CD14-positive monocyte (primary cell): ENCODE measurements at places on chromosomes 16 and 17.

GRCh38 chr16:85543536-85543935, 69.6 kb upstream of the GSE1 start:
- no peak overlapping the region for H3K27ac ChIP-seq
- no peaks in the 10 kb centered on the region for H3K36me3 ChIP-seq

DNA sequence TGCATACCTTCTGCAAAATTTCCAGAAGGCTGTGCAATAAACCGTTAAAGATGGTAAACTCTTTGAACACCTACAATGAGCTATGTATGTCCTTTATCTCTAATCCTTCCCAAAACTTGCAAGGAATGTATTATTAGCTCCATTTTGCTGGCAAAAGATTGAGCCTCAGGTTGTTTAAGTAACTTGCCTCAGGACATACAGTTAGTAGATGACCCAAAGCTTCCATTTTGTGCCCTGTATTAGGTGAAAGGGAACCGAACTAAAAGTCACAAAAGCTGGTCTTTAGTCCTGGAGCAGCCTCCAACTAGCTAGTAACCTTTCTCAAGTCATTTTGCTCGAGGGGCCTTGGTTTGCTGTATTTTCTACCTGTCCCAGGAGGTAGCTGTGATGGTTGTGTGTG, 4.3 kb downstream of the ADGRG3 start:
- H3K36me3 ChIP-seq: no peaks in the 10 kb centered on the region
- no peak for DNase-seq
- no peak overlapping the region for H3K27ac ChIP-seq
- H3K4me3 ChIP-seq: no peak overlapping the region
- peaks cover 57% of the 10 kb centered on the region for H3K4me1 ChIP-seq

DNA sequence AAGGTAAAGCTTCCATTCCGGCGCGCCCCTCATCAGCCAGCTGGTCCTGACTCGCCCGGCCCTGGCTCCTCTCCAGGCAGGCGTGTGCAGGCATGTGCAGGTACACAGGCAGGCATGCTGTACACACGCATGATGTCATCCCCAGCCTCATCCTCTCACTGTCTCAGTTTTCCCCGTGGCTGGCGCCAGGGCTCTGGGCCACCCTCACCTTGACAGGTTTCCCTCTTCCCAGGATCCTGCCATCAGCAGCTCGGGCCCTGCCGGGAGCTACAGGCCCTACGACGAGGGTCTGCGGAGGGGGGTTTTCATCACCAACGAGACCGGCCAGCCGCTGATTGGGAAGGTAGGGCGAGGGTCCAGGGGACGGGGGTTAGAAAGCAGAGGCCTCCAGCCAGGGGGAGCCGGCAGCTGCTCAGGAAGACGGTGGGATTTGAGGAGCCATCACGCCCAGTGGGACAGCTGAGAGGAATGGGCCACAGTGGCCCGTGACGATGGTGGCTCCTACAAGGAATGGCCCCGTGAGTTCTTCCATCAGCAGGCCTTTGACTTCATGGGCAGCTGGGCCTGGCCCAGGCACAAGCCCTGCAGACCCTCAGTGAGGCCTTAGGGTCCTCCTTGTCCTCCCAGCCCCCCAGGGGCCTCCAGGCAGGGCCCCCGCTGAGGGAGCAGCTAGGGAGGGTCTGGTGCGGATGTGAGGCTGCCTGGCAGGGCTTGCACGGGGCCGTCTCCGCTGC, 8.5 kb downstream of the GAA start:
- H3K4me3 ChIP-seq: no peak overlapping the region
- no peaks in the 10 kb centered on the region for H3K4me1 ChIP-seq
- H3K27me3 ChIP-seq: no peaks in the 10 kb centered on the region
- no peak overlapping the region for H3K27ac ChIP-seq

DNA sequence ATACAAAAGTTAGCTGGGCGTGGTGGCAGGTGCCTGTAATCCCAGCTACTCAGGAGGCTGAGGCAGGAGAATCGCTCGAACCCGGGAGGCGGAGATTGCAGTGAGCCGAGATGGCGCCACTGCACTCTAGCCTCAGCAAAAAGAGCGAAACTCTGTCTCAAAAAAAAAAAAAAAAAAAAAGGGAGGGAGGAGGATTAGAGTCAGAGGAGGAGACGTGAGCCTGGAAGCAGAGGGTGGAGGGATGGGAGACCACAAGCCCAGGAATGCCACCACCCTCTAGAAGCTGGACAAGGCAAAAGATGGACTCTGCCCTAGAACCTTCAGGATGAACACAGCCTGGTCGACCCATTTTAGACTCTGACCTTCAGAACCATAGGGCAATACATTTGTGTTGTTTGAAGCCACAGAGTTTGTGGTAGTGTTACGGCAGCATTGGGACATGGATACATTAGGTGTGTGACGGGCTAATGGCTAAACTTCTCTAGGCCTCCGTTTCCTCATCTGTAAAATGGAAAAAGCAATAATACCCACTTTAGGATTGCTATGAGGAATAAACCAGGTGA, 2.1 kb upstream of the SMIM22 start:
- H3K27ac ChIP-seq: no peak overlapping the region
- H3K4me1 ChIP-seq: no peaks in the 10 kb centered on the region
- H3K4me3 ChIP-seq: no peak overlapping the region
- H3K27me3 ChIP-seq: no peaks in the 10 kb centered on the region

GRCh38 chr16:58563775-58564174, 48.5 kb downstream of the SETD6 start:
- no peaks in the 10 kb centered on the region for H3K27me3 ChIP-seq
- H3K4me3 ChIP-seq: no peak overlapping the region
- H3K4me1 ChIP-seq: no peaks in the 10 kb centered on the region
- peaks cover 67% of the 10 kb centered on the region for H3K36me3 ChIP-seq
- no peak overlapping the region for H3K27ac ChIP-seq

DNA sequence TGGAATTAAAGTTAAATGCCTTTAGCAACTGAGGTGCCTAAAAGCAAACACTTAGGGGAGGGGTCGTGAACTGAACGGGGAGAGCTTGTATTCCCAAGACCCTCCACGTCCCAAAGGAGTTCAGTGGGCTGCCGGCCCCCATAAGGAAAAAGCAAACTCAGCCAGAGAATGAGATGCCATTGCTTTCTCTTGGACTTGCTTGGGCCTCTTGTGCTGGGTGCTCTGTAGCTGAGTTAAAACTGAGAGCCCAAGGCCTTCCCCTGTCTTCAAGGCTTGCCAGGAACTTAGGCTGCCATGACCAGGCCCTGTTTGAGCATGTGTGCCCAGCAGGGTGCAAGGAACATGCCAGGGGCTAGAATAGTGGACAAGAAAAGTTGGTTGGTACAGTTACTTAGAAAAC, 199.8 kb downstream of the IRX3 start:
- no peaks in the 10 kb centered on the region for H3K36me3 ChIP-seq
- H3K4me1 ChIP-seq: no peaks in the 10 kb centered on the region
- H3K27me3 ChIP-seq: no peaks in the 10 kb centered on the region

DNA sequence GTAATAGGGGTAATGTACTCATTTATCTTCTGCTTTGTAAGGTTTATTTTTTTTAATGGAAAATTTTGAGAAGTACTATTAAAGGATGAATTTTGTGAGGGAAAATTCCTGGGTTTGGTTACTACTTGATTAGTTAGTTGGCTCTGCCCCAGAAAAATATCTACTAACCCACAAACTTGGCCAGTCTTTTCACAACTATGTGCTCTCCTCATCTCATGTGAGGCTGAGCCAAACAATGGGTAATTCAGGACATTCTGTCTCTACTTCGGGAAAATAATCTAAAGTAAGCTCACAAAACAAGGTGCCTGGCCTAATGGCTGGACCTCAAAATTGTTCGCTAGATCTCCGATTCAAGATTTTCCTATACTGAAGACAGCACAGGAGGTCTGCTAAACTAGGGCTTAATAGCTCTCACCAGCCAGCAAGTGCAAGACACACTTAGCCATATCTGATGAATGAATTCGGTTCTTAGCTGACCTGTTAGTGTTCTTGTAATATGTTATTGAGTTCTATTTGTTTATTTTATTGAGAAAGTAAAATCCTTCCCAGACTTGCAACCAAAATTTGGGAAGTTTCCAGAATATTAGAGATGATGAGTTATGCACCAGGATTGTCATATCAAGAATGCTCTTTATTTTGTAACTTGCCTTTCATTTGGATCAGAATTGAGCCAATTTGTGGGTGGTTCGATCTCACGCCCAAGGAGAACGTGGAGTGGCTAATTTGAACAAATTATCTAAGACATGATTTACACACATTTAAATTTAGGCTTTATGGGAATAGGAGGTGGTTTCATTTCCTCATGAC, 5.7 kb downstream of the KCNJ16 start:
- DNase-seq: no peak
- H3K4me1 ChIP-seq: no peaks in the 10 kb centered on the region
- no peak overlapping the region for H3K4me3 ChIP-seq
- no peak overlapping the region for H3K27ac ChIP-seq
- no peaks in the 10 kb centered on the region for H3K36me3 ChIP-seq

DNA sequence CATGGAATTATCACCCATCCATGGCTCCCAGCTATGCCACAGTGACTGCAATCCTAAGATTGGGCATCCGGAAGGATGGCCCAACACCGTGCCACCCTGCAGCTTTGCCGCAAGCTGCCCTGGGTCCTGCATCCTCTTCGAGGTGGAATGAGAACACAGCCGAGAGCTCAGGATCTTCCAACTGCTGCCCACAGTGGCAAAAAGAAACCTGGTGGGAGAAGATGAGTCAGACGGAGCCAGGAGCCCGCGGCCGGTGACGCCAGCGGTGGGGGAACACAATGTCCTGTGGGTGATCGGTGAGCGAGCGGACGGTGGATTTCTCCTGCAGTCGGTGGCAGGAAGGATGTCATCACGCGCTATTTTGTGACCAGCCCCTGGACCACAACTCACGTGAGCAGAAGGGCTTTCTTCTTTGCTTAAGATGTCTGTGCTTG, 20.1 kb downstream of the CD7 start:
- H3K4me1 ChIP-seq: peaks cover 41% of the 10 kb centered on the region
- peaks cover 14% of the 10 kb centered on the region for H3K27me3 ChIP-seq
- H3K4me3 ChIP-seq: peak overlapping the region; percentile 54

GRCh38 chr16:78628461-78629045, 529.1 kb downstream of the WWOX start:
- no peak for DNase-seq
- H3K4me3 ChIP-seq: no peak overlapping the region
- H3K27me3 ChIP-seq: no peaks in the 10 kb centered on the region
- no peaks in the 10 kb centered on the region for H3K36me3 ChIP-seq
- H3K27ac ChIP-seq: no peak overlapping the region
- no peaks in the 10 kb centered on the region for H3K4me1 ChIP-seq

- H3K4me3 ChIP-seq: no peak overlapping the region
- no peak overlapping the region for H3K27ac ChIP-seq
- H3K4me1 ChIP-seq: peaks cover 17% of the 10 kb centered on the region
- no peaks in the 10 kb centered on the region for H3K27me3 ChIP-seq
- DNase-seq: no peak
Measured at GRCh38 chr17:4477255-4477791, 21.4 kb upstream of the SPNS2 start.

DNA sequence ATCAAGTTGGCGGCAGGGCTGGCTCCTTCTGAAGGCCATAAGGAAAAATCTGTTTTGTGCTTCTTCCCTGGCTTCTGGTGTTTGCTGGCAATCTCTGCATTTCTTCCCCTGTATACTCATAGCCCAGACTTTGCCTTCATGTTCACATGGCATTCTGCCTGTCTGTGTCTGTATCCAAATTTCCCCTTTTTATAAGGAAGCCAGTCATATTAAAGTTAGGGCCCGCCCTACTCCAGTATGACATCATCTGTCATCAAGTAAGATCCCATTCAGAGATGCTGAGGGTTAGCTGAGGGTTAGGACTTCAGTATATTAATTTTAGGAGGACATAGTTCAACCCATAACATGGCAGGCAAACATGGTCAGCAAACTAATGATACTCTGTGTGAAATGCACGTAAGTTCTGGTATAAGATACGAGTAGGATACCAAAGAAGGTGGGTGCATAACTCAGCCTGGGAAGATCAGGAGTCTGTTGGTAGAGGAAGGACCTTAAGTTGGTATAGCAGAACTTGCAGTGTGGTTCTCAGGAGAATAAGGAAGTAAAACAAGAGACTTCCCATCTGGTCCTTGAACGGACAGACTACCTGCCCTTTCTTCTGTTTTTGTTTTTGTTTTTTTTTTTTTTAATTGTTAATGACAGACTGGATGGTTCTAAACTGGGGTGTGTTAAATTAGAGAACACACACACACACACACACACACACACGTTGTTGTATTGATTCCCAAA, 13.9 kb downstream of the MAP2K6 start:
- H3K36me3 ChIP-seq: no peaks in the 10 kb centered on the region
- H3K4me3 ChIP-seq: peak overlapping the region; percentile 22
- peak; percentile 86 for DNase-seq
- peak overlapping the region; percentile 58 for H3K27ac ChIP-seq

DNA sequence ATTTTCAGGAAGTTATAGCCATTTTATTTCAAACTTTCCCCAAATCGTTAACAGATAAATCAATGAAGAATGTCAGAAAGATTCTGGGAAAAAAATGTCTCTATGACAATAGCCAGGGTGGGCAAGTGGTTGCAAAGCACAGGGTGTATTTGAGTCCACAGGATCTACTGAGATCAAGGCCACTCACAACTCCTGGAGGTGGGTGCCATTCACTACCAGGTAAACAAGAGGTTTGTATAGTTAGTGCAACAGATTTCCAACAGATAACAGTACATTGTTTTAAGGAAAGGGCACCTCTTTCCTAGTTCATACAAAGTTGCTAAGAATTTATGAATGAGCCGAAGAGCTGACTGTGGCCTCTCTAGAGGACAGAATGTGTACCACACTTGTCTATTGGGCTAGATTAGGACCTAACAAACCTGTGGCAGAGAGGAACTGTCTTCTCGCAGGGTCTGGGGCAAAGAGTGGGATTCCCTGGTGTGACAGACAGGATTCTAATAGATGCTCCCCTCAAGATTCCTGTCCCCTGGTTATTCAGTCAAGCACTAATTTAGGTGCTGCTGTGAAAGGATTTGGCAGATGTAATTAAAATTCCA, 52.0 kb upstream of the ZNF629 start:
- H3K27ac ChIP-seq: no peak overlapping the region
- H3K4me3 ChIP-seq: no peak overlapping the region
- no peaks in the 10 kb centered on the region for H3K27me3 ChIP-seq
- H3K36me3 ChIP-seq: no peaks in the 10 kb centered on the region
- H3K4me1 ChIP-seq: no peaks in the 10 kb centered on the region
- DNase-seq: no peak

GRCh38 chr17:50339381-50339780, 6.5 kb upstream of the XYLT2 start:
- no peak overlapping the region for H3K4me3 ChIP-seq
- no peaks in the 10 kb centered on the region for H3K27me3 ChIP-seq
- peaks cover 1% of the 10 kb centered on the region for H3K4me1 ChIP-seq

- DNase-seq: no peak
- H3K36me3 ChIP-seq: peaks cover 16% of the 10 kb centered on the region
- H3K27ac ChIP-seq: no peak overlapping the region
- H3K4me1 ChIP-seq: peaks cover 43% of the 10 kb centered on the region
- H3K4me3 ChIP-seq: no peak overlapping the region
- H3K27me3 ChIP-seq: no peaks in the 10 kb centered on the region
Measured at GRCh38 chr17:2081564-2081963, 26.7 kb downstream of the HIC1 start.

DNA sequence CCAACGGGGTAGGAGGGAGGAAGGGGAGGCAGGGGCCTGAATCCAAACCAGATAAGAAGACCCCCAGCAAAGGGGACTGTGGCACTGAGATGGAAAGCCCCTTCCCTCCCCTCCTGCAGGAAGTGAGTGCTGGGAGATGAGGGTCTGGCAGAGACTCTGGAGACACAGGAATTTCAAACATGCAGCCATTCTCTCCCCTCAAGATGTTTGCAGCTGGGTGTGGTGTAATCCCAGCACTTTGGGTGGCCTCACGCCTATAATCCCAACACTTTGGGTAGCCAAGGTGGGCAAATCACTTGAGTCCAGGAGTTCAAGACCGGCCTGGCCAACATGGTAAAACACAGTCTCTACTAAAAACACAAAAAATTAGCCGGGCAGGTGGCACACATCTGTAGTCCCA, 33.9 kb upstream of the FAAP100 start:
- peaks cover 80% of the 10 kb centered on the region for H3K36me3 ChIP-seq
- H3K27me3 ChIP-seq: no peaks in the 10 kb centered on the region
- H3K27ac ChIP-seq: no peak overlapping the region
- H3K4me3 ChIP-seq: no peak overlapping the region
- no peak for DNase-seq
